T-helper 2 cell (primary cell): ENCODE measurements at places on chromosomes 3 and 15.

DNA sequence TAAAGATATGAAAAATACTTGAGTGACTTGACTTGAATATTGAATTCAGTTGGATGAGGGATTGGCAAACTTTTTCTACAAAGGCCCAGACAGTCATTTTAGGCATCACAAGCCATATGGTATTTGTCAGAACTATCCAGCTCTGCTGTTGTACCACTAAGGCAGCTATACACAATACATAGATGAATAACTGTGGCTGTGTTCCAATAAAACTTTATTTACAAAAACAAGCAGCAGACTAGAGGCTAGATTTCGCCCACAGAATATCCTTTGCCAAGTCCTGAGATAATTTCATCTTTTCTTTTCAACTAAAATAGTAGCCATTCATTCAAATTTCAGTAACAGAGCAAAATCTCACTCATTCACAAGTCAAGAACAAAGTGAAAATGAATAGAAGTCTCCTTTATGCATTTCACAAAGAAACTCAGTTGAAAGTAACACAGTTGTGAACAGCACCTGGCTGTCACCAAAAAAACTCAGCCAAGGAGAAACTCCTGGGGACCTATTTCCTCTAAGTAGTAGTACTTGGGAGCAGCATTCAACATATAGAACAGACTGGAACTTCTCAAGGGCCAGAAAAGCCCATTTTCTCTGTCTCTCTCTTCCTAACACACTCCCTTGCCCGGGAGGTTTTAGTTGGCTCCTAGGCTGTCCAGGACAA is 56.3 kb downstream of the OSBPL10 start:
- DNase-seq: no peak

GRCh38 chr3:37590328-37591079 is 271.2 kb upstream of the CTDSPL start:
- DNase-seq: no peak

- DNase-seq: no peak
Measured at GRCh38 chr3:11509173-11510000, 134.3 kb downstream of the VGLL4 start.

DNA sequence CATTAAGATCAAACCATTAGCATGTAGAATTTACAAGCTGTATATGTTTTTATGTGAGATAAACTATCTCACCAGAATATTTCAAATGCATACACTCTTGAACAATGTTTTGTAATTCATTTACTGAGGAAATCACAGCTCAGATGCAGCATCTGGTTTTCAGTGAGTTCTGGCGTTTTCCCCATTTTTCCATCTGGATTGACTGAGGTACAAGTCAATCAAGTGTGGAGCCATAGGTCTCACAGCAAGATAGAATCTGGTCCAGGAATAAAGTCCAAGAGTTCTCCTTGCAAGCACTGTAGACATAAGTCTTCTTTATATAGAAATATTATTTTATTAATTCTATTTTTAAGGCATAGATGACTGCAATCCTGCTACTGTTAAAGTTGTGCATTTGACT is 219.3 kb downstream of the ZBBX start:
- DNase-seq: no peak

DNA sequence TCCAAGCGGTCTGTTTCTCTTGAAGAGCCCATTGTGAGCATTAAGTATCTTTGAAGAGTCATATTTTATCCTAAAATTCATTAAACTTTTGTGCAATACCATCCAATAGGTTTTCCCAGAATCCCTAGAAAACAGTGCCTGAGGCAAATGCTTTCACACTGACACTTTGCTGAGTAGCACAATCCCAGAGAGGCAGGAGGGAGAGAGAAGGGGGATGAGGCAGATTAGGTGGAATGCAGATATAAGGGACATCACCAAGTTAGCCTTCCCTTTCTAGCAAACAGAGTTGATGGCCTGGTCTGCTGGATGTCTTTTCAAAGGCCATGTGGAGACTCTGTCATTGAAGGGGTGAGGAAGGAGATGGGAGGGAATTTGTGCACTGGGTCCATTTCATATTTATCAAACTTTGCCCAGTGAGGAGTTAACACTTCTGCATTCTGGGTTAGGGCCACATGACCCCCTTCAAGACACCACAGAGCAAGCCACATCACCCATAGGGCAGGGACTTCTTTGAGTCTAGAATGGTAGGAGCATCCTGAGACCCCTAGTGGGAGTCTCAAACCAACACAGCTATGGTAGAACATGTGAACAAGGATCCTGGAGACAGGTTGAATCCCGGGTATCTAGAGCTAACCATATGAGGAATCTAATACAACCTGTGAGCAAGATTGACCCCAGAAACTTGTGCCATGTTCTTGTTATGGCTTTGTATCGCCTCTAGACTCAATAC is 32.0 kb upstream of the SEMA6D start:
- DNase-seq: no peak

GRCh38 chr3:158789592-158789991 is 12.3 kb upstream of the MFSD1 start:
- DNase-seq: no peak

GRCh38 chr15:74642348-74642733 is 26.7 kb downstream of the CLK3 start:
- DNase-seq: no peak

GRCh38 chr3:119145500-119146167 is at the start of gene TEX55:
TEX55 (plus strand) TSS chr3:119146165; CDS start chr3:119146190, 25 bp downstream.
- DNase-seq: no peak

GRCh38 chr3:98846101-98846500 is 55.4 kb downstream of the DCBLD2 start:
- DNase-seq: no peak

DNA sequence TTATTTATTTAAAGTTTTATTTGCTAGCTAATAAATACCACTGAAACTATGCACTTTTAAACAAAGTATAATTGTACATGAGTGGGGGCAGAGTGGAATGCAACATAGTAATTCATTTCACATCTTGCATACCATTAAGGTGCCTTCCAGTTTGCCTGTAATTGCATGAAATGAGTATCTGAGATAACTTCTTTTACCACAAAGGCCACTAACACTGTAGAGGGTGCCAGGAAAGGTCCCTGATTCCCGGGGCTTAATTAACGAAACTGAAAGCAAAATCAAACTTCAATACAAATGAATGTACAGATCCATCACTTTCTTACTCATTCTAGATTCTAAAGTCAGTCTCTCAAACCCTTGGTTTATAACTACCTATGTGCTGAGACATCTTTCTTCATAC is 2.1 kb downstream of the CD47 start:
- DNase-seq: peak; percentile 91

DNA sequence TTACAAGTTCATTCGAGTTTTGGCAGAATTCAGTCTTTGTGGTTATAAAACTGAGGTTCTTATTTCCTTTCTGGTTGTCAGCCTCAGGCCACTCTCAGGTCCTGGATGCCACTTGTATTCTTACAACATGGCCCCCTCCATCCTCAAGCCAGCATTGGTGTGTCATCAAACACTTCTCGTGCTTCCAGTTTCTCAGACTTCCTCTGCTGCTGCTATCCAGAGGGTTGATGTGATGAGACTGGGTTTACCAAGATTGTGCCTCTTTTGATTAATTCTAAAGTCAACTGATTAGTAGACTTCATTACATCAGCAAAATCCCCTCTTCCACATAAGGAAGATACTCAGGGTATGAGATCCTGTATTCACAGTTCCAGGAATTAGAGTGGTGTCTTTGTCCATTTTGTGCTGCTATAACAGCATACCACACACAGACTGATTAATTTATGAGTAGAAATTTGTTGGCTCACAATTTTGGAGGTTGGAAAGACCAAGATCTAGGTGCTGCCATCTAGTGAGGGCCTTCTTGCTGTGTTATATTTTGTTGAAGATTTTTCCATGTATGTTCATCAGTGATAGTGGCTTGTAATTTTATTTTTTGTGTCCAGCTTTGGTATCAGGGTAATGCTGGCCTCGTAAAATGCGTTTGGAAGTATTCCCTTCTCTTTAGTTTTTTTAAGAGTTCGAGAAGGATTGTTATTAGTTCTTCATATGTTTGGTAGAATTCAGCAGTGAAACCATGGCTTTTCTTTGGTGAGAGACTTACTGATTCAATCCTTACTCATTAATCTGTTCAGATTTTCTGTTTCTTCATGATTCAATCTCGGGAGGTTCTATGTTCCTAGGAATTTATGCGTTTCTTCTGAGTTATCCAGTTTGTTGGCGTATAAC is 11.1 kb downstream of the LRCH3 start:
- no peak for DNase-seq

GRCh38 chr3:48851407-48851806 is 3.7 kb upstream of the PRKAR2A start:
- no peak for DNase-seq

GRCh38 chr3:68740087-68740486 is 192.3 kb downstream of the TAFA4 start:
- no peak for DNase-seq

DNA sequence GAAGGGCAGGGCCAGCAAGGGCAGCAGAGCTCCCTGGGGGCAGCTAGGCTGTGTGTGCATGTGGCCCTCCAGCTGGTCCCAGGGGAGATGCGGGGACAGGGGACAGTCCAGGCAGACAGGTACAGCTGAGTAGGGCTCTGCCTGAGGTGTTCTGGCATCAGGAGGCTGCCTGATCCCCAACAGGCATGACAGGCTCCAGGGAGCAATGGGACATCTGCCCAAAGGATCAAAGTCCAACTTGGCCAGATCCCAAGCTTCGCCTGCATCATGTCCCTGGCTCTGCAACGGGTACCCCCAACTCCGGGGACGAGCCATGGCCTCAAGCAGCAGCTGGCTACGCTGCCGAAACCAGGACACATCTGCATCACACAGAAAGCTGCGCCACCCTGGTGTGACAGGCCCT is 21.8 kb downstream of the ATRIP start:
- no peak for DNase-seq

GRCh38 chr15:59691194-59691805 is 2.2 kb upstream of the BNIP2 start:
- DNase-seq: no peak

- DNase-seq: no peak
Measured at GRCh38 chr15:94205366-94205765, 26.0 kb upstream of the MCTP2 start.

DNA sequence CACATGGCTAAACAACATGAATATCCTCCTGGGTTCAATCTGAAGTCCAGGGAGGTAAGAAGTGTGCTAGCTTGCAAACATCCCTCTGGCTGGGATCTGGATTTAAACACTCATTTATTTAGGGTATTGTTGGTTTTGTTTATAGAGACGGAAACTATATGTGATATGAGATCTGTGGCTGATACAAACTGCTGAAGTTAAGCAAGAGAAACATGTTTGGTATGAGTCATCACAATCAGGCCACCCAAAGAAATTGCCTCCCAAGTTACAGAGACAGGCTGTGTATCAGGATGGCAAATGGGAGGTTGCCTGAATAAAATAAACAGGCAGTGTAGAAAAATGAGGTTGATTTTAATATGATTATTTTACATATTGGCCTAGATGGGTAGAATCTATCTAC is 562.1 kb downstream of the IGSF11 start:
- DNase-seq: no peak

GRCh38 chr15:44710236-44711095 is 657 bp downstream of the PATL2 start:
- no peak for DNase-seq

DNA sequence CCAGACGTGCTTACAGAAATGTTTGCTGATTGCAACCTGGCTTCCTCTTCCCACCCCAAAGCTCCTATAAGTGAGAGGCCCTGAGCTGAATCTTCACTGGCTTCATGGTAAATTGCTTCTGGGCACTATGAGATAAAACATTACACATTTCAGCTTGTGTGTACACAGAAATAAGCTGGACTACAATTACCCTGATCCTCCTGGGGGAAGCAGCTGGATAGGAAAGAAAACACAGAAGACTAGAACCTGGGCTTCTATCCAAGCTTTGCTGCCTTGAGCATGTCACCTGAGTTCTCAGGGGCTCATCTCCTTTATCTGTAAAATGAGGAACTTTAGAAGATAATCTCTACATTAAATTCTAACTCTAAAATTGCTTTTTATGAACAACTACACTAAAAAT is 40.3 kb downstream of the THBS1 start:
- DNase-seq: no peak

- DNase-seq: no peak
Measured at GRCh38 chr15:33782966-33783365, 185.3 kb upstream of the CHRM5 start.

- DNase-seq: no peak
Measured at GRCh38 chr15:99673111-99673510, 60.1 kb downstream of the LYSMD4 start.

- peak; percentile 44 for DNase-seq
Measured at GRCh38 chr3:3799173-3800079, at the start of gene LRRN1. LRRN1 (plus strand) TSS chr3:3799431; CDS start chr3:3844642, 45,211 bp downstream.

DNA sequence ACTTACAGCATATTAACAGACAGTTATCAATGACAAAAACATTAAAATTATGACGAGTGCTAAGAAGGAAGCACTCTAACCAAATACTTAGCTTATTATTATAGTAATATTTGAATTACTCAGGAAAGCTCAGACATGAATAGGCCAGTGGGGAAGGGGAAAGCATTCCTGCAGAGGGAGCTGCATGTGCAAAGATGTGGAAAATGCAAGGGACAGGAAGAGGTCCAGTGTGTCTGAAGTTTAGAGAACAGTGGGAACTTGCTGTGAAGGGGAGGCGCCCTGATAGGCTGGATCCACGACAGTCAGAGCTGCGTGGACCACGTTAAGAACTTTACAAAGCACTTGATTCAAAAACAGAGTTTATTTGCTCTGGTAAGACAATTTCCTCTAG is 1.2 kb upstream of the SPICE1 start:
- DNase-seq: no peak

- no peak for DNase-seq
Measured at GRCh38 chr3:94513600-94513999, 450.7 kb downstream of the NSUN3 start.

DNA sequence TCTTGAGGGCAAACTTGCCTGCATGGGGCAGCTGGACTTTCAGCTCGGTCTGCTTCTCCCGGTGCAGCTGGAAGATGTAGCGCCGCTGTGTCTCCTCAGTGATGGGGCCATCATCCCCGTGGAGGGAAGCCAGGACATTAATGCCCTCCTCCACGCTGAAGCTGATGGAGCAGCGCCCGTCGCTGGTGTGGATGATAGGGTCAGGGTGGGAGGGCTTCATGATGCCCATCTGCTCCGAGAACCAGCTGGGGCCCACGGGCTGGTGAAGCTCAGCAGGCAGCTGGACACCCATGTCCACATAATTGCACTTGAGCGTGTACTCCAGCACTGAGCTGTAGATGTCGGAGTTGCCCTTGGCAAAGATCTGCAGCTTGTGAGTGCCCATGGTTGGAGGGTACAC is 46.9 kb downstream of the KY start:
- no peak for DNase-seq

- no peak for DNase-seq
Measured at GRCh38 chr15:101048176-101048575, 129.0 kb downstream of the LRRK1 start.

- DNase-seq: no peak
Measured at GRCh38 chr3:179902061-179902460, 134.7 kb downstream of the PEX5L start.

DNA sequence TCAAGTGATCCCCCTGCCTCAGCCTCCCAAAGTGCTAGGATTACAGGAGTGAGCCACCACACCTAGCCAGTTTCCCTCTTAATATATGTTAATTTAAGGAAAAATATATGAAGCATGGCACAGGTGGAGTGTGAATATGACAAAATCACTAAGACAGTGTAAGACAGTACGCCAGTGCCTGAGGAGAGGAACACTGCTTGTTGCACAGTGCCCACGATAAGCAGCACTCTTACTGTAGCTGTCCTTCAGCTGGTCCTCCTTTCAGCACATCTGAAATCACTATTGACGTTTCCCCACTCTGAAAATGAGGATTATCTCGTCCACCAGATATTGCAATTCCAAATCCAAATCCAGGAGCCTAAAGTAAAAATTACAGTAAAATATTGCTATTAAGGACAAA is 49.3 kb downstream of the TJP1 start:
- no peak for DNase-seq

- DNase-seq: no peak
Measured at GRCh38 chr3:18559331-18559842, 134.2 kb upstream of the SATB1 start.
